B cell (primary cell): ENCODE measurements at places on chromosomes 4 and X. TPM values are rescaled to one million over a fixed set of nuclear protein-coding genes. Genes with fewer than 3 reads are reported as not detected.

GRCh38 chr4:125313989-125314667, 627 bp upstream of the FAT4 start:
- H3K4me3 ChIP-seq = no peak overlapping the region
- peaks cover 38% of the 10 kb centered on the region for H3K4me1 ChIP-seq
- H3K36me3 ChIP-seq = no peaks in the 10 kb centered on the region
- H3K27me3 ChIP-seq = no peaks in the 10 kb centered on the region
- peak; percentile 5 for DNase-seq

DNA sequence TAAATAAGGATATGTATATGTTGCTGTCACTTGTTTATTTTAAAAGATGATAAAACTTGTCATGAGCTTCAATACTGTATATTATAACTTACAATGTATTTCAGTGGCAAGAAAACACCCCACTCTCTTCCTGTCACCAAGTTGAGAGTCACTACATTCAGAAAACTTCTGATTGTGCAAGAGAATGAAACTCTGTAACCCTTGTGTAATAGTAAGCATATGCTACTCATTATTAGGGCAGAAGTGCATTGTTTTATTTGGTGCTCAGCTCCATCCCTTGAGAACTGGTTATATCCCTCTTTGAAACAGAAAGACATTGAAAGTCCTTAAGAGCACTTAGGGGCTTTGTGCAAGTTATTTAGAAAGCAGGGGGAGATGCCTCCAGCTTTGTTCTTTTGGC, 594.5 kb downstream of the ARAP2 start:
- no peaks in the 10 kb centered on the region for H3K36me3 ChIP-seq
- DNase-seq = no peak

DNA sequence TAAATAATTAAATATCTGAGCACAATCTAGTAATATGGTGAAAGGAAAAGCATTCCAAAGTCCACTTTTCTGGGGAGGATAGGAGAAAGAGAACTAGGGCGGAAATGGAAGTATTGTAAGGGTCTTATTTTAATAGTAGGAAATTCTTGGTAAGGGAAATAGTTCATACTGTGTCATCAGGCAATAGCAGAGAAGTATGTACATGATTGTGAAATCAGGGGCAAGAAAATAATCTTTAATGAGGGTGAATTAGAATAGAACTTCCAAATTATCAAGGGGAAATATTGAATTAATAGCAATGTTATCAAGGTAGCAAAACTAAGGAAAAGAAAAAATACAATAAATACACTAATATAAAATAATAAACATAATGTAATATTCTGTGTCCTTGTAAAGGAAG, 14.8 kb downstream of the GIMD1 start:
- DNase-seq = no peak
- no peaks in the 10 kb centered on the region for H3K4me1 ChIP-seq
- no peak overlapping the region for H3K27ac ChIP-seq

DNA sequence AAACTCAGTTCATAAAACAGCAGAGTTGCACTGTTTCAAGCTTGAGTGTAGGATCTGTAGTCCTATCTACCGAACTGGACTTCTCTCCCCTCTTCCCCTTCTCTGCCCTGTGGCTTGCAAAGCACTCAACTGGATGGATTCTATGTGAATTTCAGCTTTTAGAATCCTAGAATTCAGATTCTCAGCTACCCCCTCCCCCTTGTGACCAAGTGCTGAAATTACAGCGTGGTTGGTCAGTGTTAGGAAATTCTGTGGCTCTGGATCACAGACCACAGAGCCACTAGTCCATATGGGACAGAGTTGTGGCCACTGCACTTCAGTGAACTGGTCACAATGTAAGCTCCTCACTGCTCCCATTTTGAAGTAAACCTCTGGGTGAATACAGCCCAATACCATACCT, 64.6 kb upstream of the TRPC5 start:
- DNase-seq = no peak
- no peaks in the 10 kb centered on the region for H3K4me1 ChIP-seq
- no peak overlapping the region for H3K4me3 ChIP-seq
- H3K27me3 ChIP-seq = no peaks in the 10 kb centered on the region

Gene SLC9B1
- total RNA-seq = 1.9 and 2.1 TPM in 2 replicates

Gene NPY2R
- total RNA-seq = not detected in 2 replicates

Gene IBSP
- not detected in 2 replicates for total RNA-seq
